ENCODE measurements at places on chromosomes 16 and 17.

GRCh38 chr16:4452674-4453073, 21.8 kb downstream of the NMRAL1 start:
- DNase-seq: no peak

DNA sequence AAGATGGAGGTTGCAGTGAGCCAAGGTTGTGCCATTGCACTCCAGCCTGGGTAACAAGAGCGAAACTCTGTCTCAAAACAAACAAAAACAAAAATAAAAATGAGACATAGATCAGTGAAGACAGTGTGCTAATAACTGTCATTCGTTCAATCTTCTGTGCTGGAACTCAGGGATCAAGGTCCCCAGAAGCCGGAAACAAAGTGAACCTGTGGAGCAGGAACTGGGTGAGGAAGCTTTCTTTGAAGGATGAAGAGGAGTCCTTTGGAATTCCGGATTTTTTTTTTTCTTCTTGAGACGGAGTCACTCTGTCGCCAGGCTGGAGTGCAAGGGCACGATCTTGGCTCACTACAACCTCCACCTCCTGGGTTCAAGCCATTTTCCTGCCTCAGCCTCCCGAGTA, 2.1 kb upstream of the SLC2A4 start:
- DNase-seq: no peak

DNA sequence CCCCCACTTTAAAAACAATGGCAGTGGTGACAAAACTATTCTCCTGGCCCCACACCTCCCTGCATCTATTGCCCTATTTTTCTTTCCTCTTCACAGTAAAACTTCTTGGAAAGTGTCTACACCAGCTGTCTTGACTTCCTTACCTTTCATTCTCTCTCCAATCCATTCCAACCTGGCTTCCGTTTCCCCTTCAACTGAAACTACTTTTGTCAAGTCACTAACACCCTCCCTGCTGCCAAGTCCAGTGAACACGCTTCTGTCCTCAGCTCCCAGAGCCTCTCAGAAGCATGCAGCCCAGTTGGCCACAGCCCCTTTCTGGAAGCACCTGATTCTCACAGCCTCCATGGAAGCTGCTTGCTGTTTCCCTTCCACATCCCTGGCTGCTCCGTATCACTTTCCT, 4.0 kb upstream of the SCN4A start:
- DNase-seq: no peak

DNA sequence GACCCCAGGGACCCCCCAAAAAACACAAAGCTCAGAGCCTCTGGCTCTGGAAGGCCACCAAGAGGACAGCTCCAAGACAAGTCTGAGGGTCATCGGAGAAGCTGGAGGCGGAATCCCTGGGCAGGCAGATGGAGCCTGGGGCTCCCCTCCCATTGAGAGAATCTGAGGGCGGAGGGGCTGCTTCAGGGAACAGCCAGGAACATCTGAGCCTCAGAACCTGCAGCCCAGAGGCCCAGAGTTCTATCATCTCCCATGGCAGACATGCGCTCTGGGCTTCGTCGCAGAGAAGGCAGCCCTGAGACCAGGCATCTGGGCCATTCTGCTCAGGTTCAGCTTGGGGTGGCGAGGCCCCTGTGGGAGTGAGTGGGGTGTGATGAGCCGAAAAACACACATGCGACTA, 7.1 kb upstream of the SPPL2C start:
- no peak for DNase-seq

GRCh38 chr17:30173649-30174048, 57.0 kb downstream of the NSRP1 start:
- DNase-seq: no peak

DNA sequence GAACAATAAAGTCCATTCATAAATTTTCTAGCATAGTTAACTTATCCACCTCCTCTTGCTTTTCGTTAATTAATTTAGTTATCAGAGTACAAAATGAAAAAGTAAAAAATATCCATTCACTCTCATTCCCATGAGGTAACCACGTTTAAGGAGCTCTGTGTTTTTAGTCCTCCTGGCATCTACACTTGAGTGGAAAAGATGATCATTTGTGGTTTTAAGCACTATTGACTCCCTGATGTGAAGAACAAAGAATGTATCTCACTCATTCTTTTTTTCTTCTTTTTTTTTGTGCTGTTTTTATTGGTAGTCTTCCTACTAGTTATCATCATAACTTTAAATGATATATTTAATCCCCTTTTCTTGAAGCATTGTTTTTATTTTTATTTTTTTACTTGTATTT, 26.1 kb downstream of the QPRT start:
- no peak for DNase-seq

DNA sequence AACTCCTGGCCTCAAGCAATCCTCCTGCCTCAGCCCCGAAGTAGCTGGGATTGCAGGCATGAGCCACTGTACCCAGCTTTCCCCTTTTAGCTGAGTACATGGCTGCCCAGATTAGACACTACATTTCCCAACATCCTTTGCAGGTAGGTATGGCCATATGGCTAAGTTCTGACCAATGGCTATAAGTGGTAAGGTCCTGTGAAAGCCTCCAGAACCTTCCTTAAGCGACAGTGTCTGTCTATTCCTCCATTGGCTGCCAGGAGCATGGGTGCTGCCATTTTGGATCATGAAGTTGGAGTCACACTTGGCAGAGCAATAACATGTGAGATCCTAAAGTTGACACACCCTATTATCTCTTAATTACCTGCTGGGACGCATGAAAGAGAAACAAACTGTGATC, 24.4 kb upstream of the CRHR1 start:
- no peak for DNase-seq

DNA sequence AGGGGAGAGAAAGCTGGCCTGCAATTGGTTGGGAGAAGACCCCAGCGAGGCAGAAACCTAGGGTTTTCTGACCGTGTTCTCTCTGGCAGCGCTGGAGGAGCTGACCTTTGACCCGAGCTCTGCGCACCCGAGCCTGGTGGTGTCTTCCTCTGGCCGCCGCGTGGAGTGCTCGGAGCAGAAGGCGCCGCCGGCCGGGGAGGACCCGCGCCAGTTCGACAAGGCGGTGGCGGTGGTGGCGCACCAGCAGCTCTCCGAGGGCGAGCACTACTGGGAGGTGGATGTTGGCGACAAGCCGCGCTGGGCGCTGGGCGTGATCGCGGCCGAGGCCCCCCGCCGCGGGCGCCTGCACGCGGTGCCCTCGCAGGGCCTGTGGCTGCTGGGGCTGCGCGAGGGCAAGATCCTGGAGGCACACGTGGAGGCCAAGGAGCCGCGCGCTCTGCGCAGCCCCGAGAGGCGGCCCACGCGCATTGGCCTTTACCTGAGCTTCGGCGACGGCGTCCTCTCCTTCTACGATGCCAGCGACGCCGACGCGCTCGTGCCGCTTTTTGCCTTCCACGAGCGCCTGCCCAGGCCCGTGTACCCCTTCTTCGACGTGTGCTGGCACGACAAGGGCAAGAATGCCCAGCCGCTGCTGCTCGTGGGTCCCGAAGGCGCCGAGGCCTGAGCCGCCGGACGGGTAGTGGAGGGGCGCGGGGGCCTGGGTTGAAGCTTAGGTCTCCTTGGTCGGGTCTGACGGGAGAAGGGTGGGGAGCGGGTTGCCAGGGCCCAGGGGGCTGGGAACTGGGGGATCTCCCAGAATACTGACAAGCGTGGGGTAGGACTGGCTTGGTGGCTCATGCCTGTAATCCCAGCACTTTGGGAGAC, 7.4 kb upstream of the PYDC1 start:
- DNase-seq: no peak

DNA sequence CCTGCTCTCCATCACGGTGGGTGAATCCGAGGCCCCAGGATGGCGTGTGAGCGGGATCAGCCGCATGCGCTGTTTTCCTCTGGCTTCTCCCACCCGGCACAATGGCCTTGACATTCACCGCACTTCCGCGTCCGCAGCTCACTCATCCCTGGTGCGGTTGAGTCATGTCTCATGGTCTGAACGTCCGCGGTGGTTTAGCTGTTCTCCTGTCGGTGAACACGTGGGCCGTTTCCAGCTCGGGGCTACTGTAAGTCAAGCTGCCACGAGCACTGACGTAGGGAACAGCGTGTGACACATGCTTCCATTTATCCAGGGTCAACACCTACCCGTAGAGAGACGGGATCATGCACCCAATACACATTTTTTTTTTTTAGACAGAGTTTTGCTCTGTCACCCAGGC, 15.3 kb upstream of the CACNA1H start:
- no peak for DNase-seq

GRCh38 chr16:8644211-8645140, 23.0 kb downstream of the METTL22 start:
- DNase-seq: no peak

- DNase-seq: no peak
Observed at GRCh38 chr16:3256866-3257465, 533 bp upstream of the MEFV start.

- no peak for DNase-seq
Observed at GRCh38 chr16:3971261-3971660, 90.7 kb upstream of the CREBBP start.

GRCh38 chr17:54900457-54901229, at the start of gene TOM1L1:
Gene TOM1L1, plus strand, starts transcription at chr17:54900852. Its CDS starts 14 bp downstream, at chr17:54900866.
- peak; percentile 1 for DNase-seq

- DNase-seq: no peak
Observed at GRCh38 chr17:34607917-34608316, 28.5 kb downstream of the TMEM132E start.

DNA sequence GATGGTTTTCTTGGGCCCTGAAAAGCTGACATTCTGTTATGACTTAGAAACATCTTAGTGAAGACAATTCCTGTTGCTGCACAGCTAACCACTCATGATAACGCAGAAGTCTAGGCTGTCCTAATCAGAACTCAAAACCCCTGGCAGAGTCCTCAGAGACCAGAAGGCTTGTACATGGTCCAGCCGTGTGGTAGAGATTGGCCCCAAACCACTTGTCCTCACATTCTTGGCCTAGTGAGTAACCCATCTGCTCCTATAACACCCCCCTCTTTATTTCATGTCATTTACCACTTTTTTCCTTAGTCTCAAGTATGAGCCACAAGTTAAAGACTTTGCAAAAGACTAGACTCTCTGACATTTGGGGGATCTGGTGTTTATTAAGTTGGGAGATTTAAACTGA, 116.5 kb upstream of the ADAMTS18 start:
- DNase-seq: no peak
